ENCODE measurements at places on chromosomes 1 and 21.
A peak's percentile ranks its signal among the peaks of the same experiment; 100 is the strongest.

DNA sequence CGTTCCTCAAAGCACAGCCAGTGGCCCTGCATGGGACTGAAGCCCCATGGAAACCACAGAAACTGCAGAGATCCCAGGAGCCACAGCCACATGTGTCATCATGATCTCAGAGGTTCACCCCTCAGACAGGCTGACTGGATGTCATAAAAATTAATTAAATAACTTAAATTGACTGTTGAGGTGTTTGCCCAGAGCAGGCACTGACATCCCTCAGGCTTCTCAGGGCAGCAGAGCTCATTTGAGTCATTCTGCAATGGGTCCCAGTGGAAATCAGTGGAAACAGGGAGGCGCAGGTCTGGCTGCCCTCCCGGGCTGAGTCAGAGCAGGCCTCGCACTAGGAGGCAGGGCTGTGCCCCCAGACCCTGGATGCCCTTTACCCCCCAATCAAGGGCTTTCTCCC is 135.1 kb downstream of the CDC7 start:
- no peak for DNase-seq

- DNase-seq: no peak
Measured at GRCh38 chr1:170592591-170593111, 60.7 kb downstream of the GORAB start.

DNA sequence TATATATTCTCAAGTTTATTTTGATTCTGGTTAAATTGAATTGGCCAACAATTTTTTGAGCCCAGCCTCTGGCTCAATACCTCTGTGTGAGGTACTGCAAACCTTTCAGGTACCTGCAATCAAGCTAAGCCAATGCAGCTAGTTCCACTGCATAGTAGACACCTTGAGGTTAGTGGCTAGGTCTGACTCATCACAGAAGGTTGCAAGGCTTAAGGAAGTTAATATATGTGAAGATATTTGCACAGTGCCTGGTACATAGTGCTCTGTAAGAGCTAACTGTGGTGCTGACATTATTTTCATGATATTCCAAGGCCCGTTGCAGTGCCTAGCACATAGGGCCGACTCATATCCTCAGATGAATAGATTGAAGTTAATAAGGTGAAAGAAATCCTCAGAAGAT is 330.5 kb upstream of the KAZN start:
- DNase-seq: no peak

DNA sequence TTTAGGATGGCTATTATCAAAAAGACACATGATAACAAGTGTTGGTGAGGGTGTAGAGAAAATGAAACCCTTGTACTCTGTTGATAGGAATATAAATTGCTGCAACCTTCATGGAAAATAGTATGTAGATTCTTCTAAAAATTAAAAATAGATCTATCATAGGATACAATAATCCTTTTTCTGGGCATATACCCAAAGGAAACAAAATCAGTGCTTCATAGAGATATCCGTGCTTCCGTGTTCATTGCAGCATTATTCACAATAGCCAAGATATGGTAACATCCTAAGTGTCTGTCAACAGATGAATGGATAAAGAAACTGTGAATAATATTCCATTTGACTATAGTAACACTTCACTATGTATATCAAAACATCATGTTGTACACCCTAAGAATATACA is 106.7 kb downstream of the MIS18A start:
- DNase-seq: no peak

GRCh38 chr1:160607011-160607671 is 27.8 kb upstream of the CD84 start:
- peak; percentile 92 for DNase-seq

DNA sequence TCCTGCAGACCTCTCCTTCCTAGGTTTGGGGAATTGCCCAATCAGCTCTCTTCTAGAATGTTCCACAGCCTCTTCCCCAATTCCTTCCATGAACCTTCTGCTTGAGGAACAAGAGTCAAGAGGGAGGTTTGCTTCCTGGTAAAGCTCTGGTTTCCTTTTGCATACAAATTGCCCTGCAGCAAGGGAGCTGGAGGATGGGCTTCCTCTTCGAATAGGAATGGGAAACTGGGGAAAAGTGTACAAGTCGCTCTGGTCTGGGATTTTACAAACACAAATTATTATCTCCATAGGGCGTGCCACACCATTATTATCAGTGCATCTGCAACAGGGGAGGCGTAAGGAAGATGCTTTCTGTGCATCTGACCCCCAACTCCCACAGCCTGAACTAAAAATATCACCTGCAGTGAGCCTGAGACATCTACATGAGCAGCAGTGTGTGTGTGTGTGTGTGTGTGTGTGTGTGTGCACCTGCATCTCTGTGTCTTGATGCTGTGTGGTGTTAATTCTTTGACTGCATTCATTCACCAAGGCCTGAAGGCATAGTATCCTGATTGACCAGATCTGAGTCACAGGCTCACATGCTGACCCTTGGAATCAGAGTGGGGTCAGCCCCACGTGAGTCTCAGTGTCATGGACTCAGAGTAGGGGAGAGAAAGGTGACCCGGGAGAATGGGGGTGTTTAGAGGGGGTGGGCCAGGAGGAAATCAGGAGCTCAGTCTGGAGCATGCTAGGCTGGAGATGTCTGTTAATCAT is 272.9 kb downstream of the KAZN start:
- DNase-seq: no peak

DNA sequence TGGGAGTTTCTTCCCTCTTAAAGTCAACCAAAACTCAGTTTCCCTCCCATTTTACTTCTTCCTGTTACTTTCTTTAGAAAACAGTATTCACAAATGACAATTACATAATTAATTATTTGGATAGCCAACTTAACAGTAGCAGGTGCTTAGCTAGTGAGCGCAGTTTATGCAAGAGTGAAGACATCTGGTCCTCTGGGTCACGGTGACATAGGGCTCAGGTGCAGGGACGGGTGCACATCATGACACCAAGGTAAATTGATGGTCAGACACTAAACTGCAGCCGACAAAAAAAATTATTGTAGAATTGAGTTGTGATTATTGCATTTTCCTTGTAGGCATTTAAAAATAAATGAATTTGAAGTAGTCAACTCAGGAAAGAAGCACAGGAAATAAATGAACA is 142.0 kb upstream of the KCTD3 start:
- DNase-seq: no peak

GRCh38 chr1:20169932-20170331 is 16.0 kb upstream of the UBXN10 start:
- no peak for DNase-seq

- DNase-seq: no peak
Measured at GRCh38 chr1:224329484-224329841, 509 bp downstream of the NVL start.

DNA sequence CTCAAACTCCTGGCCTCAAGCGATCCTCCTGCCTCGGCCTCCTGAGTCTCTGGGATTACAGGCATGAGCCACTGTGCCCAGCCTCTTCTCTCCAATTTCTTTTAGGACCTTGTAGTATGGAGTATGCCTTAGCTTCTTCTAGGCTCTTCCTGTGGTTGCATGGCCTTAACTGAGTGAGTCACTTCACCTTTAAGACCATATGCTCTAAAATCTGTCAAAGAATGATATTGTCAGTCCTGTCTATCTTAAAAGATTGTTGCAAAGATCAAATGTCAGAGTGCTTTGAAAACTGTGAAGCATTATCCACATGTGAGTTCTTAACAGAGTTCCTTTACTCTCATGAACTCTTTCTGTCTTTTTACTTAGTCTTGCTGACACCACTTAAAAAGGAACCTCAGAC is 37.2 kb downstream of the ATP2B4 start:
- no peak for DNase-seq

DNA sequence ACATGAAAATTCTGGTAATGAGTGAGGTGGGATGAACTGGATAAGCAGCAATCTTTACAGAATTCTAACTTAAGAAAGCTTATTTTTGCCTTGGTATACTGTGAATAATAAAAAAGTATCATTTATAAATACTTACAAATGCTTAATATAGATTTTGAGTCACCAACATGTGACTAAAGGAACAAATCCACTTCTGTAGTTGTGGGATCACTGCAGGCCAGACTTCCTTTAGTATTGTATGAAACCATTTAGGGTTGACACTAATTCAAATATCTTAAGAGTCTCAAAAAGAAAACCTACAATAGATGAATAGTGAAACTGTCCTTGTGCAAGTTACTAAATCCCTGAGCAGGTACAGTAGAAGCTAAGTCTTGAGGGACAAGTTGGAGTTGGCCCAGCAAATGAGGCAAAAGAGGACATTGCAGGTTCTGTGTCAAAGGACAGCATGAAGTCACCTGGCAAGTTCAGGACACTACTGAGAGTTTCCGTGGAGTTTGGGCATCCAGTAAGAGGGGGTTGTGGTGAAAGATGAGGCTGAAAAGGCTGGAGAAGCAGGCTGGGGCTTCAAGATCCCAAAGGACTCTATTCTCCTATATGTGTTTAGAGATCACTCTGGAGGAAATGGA is 5.9 kb upstream of the THEM4 start:
- no peak for DNase-seq

DNA sequence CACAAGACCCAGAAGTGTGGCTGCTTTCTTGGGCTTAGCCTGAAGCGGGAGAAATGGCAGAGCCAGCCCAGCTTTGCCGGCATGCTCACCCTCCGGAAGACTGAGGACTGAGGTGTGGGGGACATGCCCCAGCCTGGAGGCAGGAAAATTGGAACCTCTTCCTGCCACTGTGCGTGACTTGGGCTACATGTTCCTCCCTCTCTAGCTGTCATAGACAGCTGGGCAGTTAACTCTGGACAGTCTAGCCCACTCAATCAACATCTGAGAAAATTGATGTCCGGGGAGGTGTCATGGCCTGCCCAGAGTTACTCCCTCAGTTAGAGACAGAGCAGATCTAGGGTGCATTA is 59.7 kb downstream of the UBE2T start:
- DNase-seq: no peak

GRCh38 chr1:167880580-167881021 is 33.3 kb downstream of the ADCY10 start:
- peak; percentile 55 for DNase-seq

DNA sequence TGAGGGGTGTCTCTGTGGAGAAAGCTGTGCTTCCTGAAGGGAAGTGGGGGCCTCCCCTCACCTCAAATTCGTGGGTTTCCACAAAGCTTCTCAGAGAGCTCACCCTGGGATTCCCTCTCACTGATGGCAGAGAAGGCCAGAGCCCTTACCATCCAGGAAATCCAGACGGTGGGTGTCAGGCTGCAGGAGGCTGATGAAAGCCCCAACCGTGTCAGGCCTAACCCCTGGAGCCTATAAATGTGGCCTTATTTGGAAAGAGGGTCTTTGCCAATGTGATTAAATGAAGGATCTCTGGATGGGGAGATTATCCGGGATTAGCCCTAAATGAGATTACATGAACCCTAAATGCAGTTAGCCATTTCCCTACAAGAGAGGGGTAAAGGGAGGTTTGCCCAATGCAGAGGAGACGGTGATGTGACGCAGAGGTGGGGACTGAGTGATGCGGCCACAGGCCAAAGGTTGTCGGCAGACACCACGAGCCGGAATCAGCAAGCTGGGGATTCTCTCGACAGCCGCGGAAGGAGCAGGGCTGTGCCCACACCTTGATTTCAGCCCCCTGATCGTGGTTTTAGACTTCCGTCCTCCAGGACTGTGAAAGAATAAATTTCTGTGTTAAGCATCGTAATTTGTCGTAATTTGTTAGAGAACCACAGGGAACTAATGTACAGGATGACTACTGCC is 82.6 kb downstream of the TOMM20 start:
- no peak for DNase-seq

DNA sequence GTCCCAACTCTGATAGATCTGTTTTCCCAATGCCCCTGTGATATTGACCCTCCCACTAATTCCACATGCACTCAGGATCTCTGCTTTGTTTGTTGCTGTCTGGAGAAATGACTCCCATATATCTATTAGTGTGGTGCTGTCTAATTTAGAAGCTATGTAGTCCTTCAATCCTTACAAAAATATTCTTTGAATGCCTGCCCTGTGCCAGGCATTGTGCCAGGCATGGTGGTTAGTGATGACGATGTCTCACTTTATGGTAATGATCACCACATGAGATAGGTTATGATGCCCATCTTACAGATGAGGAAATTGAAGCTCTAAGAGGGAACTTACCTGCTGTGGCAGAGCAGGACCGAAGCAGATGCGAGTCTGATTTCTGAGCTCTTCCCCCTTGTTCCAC is 12.9 kb downstream of the MYOG start:
- no peak for DNase-seq

- DNase-seq: no peak
Measured at GRCh38 chr1:116001739-116002487, 25.6 kb downstream of the SLC22A15 start.

DNA sequence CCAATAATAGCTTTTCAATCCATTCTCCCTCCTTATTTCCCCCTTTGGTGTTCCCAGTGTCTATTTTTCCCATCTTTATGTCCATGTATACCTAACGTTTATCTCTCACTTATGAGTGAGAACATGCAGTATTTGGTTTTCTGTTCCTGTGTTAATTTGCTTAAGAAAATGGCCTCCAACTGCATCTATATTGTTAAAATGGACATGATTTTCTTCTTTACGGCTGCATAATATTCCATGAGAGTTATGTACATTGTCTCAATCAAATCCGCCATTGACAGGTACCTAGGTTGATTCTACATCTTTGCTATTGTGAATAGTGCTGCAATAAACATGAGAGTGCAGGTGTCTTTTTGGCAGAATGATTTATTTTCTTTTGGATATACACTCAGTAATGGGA is 126.7 kb downstream of the CTH start:
- no peak for DNase-seq

DNA sequence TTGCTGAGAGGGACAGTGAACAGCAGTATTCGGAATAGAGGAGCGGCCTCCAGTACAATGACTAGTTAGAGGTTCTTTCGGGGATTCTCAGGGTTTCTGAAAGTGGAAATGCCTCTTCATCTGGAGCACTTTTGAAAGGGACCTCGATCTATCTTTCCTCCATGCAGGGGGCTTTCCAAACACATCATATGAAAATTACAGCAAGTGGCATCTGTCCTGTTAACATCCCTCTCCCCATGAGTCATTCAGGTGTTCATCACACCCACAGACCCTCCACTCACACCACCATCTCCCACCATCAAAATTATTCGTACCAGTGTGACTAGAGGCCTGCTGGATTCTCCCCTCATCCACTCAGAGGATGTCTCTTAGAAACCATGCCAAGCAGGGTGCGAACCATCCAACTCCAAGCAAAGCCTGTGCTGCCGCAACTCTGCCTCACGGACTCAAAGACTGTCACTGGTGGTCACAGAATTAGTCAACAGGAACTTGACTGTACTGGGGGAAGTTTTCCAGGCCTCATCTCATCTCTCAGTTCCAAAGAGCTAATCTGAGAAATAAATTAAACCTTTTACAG is 211.1 kb downstream of the MRPL39 start:
- DNase-seq: no peak

DNA sequence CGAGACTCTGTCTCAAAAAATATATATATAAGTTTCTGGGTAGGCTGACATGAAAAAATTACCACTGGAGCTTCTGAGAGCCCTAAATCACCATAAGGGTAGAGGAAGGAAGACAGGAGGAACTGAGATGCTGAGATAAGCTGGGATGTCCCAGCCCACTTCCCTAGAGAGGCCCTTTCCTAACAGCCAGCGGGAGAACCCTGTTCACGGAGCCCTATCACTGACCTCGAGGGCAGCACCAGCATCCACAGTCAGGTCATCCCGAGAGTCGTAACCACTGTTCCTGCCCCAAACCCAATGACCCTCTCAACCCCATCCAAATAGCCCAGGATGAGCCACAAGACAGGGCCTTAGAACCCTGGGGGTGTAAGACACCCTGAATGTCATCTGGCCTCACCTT is 77.5 kb downstream of the CD34 start:
- DNase-seq: no peak

- DNase-seq: peak; percentile 63
Measured at GRCh38 chr21:35028451-35028978, 20.6 kb downstream of the RUNX1 start.

Data from hematopoietic multipotent progenitor cell treated with erythropoietin and hydrocortisone succinate and interleukin-3 and kit ligand, for 8 days (in vitro differentiated cells).